PC-9 (cell line): ENCODE measurements at places on chromosomes 13 and 19. TPM values are rescaled to one million over a fixed set of nuclear protein-coding genes. Genes with fewer than 3 reads are reported as not detected.

CACNG6 gene
- 11.5 and 18.7 TPM in 2 replicates for total RNA-seq

GRCh38 chr13:88217883-88218282, 546.7 kb downstream of the SLITRK5 start:
- DNase-seq: no peak

- DNase-seq: no peak
Measured at GRCh38 chr13:84032116-84032515, 149.8 kb upstream of the SLITRK1 start.

GRCh38 chr13:109243311-109243951, 543.0 kb downstream of the IRS2 start:
- DNase-seq: peak; percentile 75

GRCh38 chr13:80408270-80408669, 67.3 kb upstream of the SPRY2 start:
- DNase-seq: no peak

GRCh38 chr13:42221121-42221765, 50.7 kb upstream of the AKAP11 start:
- DNase-seq: no peak

DNA sequence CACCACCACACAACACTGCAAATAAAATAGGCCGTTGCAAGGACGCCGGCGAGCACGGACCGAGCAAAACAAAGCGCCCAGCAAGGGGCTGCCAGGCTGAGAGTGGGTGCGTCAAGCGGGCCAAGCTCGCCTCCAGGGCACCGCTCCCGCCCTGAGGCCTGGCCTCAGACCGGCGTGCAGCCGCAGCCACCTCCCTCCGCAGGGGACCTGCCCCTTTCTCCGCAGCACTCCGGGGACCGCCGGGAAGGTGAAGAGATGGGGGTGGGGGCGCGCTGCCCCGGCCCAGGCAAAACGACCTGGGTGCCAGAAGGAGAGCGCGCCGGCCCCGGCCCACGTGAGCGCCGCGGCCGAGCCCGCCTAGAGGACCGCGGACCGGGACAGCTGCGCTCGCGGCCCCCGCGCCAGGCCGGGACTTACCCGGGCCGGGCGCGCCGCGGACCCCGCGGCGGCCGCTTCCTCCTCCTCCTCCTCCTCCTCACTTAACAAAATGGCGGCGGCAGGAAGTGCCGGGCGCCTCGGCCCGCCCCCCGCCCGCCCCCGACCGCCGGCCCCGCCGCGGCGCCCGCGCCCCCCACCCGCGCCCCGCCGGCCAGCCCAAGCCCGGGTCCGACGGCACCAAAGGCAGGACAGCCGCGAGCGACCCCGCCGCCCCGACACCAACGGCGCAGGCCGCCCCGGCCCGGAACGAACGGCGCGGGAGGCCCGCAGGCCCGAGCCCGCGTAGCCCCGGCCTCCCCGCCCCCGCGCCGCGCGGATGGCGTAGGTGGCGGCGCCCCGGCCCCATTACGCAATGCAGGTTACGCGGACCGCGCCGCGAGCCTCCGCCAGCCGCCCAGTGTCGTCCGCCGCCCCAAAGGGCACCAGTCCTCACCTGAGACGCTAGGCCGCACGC, 674 bp downstream of the BRD4 start:
- no peak for DNase-seq

GRCh38 chr19:34241513-34242337, 12.6 kb upstream of the GARRE1 start:
- peak; percentile 41 for DNase-seq
